ENCODE measurements at places on chromosomes 7 and 10.

GRCh38 chr10:3208481-3209406 lies 36.2 kb upstream of the PITRM1 start:
- no peak for DNase-seq

GRCh38 chr7:42478717-42479116 lies 241.7 kb upstream of the GLI3 start:
- DNase-seq, result no peak

DNA sequence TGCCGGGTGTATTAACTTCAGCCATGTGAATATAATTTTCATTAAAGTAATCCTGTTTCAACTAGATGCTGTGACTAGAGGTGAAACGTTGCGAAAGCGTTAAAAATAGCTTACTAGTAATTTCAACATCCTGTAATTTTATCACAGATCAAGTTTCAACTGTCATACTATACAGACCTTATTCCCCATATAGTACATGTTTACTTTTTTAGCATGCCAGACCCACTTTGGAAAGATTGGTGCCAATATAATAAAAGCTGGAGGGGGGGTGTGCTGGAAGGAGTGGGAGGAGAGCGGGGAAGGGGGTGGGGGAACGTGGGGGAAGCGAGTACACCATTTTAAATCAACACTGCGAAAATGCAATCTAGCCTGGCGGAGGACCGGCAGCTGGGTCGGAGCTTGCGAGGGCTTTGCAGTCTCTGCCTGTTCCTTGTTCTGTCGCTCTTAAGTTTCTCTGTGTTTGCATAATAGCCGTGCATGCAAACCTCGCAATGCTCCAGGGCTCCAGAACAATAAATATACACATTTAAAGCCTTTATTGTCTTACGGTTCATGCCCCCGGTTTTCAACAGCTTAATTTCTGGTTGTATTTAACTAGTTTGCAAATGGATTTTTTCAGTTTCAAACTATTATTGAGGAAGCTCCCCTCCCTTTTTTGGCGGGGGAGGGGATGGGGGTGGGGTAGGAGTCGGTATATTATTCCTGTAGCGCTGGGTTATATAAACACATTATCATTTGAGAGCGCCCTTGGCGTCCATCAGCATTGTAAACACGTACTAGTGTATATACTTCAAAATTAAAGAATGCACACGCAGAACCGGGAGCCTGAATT lies 1.3 kb upstream of the ARID5B start:
- DNase-seq, result peak; percentile 60

- DNase-seq, result no peak
These were observed 120.4 kb upstream of the SORCS3 start for GRCh38 chr10:104520653-104521052.

DNA sequence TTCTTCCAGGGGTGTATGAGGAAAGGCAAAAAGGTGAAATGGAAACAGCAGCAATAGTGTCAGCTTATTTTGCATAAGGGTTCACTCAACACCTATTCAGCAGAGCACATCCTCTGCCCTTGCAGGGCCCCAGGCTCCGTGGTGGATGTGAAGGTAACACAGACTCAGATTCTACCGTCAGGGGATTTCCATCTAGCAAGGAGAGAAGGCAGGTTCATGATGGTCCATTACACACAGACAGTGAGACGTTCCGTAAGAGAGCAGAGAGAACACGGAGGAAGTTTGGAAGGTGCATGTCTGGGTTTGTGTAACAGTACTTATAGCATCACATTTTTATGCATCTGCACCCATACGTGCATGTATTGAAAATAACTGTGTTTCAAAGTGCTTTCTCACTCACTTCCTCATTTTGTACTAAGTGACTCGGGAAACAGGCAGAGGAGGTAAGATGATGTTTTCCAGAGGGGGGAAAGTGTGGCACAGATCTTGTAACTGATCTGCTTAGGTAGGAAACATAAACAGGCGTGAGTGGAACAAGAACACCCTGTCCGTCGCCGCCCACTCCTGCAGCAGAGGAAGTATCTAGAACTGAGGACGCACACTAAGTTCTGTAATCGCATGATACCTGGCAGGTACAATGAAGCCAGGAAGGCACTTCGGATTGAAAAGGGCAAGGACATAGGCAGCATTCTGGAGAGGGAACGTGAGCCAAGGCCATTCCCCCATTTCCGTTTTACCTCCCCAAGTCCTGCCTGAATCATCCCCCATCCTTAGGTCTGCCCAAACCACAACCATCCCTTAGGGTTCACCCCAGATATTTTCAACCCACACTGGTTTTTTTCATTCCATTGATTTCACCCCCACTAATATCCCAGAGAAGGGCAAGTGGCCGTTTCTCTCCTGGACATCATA lies 1.0 kb upstream of the ENO4 start:
- DNase-seq, result no peak

DNA sequence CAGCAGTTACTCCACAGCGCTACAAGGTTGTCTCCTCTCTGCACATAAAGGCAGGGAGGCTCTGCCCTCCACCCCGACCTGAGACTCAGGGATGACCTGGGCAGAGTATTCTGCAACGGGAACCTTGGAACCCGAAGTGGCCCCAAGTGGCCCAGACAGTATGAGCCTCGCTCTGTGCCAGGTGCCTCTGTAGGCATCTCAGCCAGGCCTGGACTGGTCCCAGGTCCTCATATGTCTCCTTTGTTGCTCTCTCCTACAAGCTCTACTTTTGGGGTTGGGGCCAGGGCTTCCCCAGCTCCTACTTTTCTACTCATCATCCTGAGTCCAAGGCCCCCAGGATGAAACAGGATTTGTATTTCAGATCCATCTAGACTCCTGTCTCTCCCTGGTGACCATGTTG lies 241.5 kb upstream of the PRSS1 start:
- DNase-seq, result no peak

DNA sequence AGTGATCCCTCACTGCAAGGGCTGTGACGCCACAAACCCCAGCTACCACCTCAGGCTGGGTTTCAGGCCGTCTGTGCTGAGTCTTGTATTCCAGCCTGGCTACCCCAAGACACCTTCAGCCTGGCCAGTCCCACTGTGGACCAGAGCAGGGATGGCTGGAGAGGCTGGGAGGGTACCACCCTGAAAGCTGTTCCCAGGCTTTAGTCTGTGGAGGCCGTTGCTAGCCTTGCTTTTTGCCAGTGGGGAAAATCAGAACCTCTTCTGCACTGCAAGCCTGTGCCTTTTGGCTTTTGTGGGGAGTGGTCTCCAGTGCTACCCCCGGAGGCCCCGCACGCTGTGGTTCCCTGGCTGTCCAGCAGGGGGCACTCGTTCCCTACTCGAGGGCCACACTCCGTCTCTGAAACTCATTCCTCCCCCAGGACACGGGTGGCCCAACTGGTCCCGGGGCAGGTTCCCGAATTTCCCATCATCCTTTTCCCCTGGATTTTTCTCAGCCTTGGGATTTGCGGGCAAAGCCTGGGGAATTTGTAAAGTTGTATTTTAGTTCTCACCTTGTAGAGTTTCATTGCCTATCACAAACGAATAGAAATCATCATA lies 128.4 kb upstream of the BTBD16 start:
- no peak for DNase-seq

DNA sequence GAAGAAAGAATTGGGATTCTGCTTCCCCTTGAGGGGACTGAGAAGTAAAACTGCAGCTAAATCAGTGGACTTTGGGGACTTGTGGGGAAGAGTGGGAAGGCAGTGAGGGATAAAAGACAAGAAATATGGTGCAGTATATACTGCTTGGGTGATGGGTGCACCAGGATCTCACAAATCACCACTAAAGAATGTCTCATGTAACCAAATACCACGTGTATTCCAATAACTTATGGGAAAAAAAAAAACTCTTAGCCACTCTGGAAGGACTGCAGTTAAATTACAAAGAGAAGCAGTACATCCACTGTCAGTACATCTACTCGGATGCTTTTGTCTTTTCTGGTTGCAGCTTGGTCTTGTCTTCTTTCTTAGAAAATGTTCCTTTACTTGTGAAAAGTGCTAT lies 27.4 kb upstream of the GOT1 start:
- no peak for DNase-seq

DNA sequence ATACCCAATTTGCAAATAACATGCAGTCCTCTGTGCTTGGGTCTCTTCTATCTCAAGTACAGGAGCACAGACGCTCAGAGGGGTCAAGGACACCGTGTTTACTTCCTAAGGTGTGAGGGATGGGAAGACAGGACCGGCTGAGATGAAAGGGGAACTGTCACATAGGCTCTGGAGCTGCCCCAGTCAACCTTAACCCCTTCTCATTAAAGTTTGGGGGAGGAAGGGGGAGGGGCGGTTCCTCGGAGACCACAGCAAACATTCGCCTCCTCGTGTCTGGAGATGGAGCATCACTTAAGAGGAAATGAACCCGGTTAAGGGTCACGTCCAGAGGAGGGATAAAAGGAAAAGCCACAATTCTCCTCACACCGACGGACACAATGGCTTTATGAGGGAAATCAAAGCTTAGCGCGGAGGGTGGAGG lies 1.1 kb downstream of the SH3PXD2A start:
- no peak for DNase-seq

GRCh38 chr10:63712717-63713115 lies 191.5 kb downstream of the REEP3 start:
- DNase-seq, result no peak

DNA sequence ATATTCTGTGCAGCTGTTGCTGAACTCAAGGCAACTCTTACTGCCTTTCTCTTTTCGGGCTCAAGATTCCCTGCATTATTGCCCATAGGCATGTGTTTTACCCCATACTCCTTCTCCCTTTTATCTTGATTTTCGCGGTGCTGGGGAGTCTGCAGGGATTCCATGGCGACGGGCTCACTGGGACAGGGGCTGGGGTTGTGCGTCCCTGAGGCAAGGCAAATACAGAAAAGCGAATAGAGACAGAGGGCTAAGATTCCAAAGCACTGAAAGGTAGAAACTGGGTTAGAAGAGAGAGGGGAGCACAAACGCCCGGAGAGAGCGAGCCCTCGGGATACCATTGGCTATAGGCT lies 519 bp upstream of the RPP38 start:
- no peak for DNase-seq

DNA sequence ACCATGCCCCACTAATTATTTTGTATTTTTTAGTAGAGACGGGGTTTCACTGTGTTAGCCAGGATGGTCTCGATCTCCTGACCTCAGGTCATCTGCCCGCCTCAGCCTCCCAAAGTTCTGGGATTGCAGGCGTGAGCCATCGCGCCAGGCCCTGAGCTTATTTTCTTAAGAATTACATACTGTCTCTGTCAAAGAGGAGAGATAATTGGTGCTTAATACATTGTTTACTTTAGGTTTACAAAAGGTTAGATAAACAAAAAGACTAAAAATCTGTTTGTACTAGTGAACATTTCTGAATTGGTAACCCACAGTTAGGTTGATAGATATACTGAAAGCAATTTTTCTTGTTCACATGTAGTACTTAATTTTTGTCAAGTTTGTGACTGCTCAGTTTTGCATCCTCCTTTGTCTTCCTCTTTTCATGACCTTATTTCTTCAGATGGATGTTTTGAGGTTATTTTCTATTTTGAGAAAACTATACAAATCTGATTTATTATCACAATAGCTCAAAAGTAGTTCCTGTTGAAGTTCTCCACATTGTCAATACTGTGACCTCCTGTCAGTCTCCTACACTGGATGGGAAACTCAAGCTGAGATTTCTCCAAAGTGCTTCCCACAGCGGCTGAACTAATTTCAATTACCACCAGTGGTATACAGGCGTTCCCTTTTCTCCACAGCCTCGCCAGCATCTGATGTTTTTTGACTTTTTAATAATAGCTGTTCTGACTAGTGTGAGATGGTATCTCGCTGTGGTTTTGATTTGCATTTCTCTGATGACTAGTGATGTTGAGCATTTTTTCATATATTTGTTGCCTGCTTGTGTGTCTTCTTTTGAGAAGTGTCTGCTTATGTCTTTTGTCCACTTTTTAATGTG lies 22.5 kb downstream of the HHEX start:
- no peak for DNase-seq

DNA sequence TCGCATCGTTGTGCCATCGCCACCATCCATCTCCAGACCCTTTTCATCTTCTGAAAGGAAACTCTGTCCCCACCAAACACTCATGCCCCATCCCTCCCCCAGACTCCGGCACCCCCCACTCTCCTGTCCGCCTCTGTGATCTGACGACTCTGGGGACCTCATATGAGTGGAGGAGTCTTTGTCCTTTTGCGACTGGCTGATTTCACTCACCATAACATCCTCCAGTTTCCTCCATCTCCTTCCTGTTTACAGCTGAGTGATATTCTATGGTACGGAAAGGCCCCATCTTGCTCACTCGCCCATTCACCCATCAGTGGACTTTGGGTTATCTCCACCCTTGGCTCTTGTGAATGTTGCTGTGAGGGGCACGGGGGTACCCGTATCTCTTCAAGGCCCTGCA lies 11.8 kb upstream of the INSIG1 start:
- DNase-seq, result no peak

DNA sequence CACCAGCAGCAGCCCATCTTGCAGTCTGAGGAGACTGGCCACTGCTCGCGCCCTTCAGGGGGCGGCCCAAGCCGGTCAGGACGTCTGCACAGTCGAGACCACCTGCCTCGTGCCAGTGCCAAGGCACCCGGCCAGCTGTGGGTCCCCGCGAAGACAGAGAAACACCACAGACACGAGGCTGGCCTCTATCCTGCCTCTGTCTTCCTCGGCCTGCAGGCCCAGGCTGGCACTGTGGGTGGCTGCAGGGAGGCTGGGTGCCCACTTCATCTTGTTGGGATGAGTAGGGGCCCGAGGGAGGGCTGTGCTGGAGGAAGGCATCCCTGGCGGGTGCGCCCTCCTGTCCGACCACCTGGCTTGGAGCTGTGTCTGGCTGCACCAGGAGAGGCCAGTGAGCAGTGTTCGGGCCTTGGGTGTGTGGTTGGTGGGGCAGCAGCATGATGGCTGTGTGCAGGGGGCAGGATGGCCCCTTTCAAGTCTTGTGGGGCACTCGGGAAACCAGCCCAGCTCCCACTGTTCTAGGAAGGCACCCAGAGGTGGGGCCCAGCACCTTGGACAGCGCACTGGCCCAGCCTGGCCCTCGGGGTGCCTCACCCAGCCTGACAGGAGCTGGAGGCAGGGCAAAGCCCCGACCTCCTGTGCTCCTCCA lies 7.3 kb downstream of the DPYSL4 start:
- no peak for DNase-seq

DNA sequence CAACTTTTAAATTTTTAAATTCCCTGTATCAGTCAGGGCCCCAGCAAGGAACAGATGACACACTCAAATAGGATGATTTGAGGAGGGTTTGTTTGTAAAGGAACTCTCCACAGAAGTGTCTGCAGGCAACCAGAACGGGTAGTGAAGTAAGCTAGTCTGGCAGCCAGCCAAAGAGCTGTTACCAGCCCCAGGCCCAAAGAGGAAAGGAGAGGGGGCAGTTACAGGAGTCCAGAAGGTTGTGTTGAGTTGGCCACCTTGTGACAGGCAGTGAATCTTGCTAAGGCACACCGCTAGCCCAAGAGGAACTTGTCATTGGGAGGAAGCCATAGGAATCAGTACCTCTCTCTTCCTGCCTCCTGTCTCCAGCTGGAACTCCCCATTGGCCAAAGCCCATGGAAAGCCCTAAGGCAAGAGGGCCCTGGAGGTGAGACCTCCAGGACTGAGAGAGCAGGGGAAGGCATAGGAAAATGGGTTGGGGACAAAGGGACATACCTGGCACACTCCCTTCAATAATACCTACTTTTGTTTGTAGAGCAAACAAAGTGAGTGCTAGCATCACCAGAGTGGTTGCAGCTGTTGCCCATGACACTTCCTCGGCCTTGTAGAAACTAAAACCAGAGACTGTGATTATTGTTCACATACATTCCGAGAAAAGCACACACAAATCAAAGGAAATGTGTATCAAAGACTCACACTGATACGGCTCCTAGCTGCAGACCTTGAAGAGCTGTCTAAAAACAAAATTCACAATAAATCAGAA lies 25.4 kb upstream of the GATAD1 start:
- DNase-seq, result peak; percentile 30

- DNase-seq, result no peak
These were observed 40.3 kb upstream of the TRIM8 start for GRCh38 chr10:102603946-102604345.

Data from NCI-H1105 (cell line).